ENCODE measurements at places on chromosomes 7 and 10.

GRCh38 chr7:46319841-46320240 lies 398.8 kb upstream of the IGFBP3 start:
- DNase-seq = no peak

DNA sequence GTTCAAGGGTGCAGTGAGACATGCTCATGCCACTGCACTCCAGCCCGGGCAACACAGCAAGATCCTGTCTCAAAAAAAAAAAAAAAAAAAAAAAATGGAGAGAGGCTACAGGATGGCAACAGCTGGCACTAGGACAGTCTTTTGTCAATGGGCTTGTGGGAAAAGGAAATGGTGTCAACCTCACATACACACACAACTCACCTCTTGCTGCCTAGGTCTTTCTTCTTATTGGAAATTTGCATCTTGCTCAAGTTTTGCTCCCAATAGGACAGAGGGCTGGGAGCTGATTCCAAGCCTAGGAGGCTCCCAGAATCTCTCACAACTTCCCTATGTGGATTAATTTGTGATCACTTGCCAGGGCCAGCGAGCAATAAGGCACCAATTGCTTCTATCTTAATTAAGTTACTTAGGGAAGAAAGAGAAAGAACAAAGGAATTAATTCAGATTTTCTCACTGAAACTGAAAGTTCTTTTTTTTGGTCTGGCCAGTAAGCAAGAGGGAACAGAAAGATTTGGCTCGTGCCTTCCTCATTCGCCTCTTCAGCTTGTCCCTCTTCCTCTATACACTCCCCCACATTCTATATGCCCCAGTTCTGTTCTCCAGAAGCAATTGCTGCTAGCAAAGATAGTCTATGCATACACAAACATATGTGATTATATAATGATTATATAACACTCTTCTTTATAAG lies 33.8 kb downstream of the MAP3K8 start:
- DNase-seq = no peak

DNA sequence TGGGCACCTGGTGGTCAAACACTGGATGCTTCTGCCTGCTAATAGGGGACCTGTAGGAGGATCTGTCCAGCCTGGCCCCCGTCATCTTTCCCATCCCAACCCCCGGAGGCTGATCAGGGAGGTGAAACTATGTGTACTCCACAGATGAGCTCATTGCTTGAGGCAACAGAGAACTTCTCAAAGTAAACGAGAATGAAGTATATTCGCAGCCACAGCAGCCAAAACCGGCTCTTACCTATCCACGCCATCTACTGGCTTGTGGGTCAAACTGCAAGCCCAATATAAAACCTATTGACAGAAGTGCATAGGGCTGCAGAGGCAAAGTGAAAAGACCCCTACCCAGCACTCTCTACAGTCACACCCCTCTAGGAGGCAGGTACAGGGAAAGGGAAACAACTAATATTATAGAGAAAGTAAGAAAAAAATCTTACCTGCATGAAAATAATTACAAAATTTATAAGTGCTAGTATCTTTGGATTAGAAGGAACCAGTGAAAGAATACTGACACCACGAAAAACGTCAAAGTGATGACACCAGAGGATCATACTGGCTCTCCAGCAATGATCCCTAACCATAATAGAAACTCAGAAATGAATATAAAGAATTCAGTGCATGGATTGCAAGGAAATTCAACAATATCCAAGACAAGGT lies 973.5 kb downstream of the ANKRD7 start:
- no peak for DNase-seq

- no peak for DNase-seq
These were observed 87.0 kb downstream of the ZNF365 start for GRCh38 chr10:62461120-62461519.

DNA sequence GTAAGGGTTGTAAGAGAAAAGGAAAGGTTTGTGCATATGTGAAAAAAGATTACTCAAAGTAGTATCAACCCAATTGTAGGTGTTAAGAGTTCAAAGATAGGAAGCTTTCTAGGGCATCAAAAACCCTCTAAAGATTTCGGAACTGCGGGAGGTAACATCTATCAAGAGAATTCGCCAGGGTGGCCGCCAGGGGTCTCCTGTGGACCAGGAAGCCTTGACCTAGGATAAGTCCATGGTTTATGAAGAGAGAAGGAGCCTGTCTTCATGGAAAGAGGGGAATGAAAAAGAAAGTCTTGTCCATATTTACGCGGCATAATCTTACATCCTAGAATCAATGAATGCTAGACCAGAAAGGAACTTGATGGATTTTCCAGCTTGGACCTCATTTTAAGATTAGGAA lies 140.7 kb upstream of the CALCR start:
- no peak for DNase-seq

- no peak for DNase-seq
These were observed 21.6 kb upstream of the AP5Z1 start for GRCh38 chr7:4753598-4754432.

DNA sequence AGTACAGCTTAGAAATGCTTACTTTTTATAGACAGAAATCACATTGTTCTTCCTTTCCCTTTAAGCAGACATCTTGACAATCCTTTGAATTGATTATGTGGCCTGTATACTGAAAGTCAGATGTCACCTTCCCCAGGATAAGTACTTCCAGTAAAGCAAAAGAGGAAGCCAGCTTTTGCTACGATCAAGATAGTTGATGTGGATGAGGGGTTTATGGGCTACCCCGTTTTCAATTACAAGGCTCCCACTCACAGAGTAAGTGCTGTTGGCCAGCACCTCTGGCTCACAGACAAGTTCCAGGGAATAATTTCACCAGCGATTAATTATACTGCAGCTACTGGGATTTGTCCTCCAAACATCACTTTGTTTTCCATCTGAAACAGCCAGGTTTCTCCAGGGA lies 95.1 kb upstream of the SAMD8 start:
- no peak for DNase-seq

- no peak for DNase-seq
These were observed 14.5 kb downstream of the PARD3 start for GRCh38 chr10:34800624-34801023.

GRCh38 chr10:130987401-130987800 lies 324.1 kb downstream of the TCERG1L start:
- no peak for DNase-seq

DNA sequence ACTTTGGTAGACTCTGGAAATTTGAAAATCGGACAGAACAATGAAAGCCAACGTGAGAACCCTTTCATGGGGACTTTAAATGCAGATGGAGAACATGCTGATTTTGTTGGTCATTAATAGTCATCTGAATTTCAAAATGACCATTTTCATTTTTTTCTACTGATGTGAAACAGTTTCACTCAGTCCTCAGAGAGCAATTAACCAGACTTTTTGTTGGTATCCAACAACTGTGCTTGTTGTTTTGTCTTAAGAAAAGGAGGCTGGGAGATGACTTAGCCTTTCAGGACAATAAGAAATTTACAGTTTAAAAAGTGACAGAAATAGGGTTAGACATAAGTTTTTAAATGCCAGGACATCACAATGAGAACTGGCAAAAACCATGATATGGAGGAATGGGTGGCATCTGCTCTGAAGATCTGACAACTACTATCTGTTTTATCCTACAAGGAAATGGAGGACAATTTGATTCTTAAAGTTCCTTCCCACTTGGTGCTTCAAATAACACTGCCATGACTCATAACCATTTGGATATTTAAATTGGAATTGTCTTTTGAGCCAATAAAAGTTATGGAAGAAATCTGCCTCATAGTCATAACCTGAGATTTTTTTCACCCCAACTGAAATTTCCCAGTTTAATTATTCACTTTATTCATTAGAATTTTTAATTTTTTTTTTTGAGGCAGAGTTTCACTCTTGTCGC lies 87.2 kb upstream of the HPS1 start:
- DNase-seq = no peak

GRCh38 chr10:14185316-14186045 lies 145.2 kb downstream of the FRMD4A start:
- no peak for DNase-seq

- no peak for DNase-seq
These were observed 20.0 kb downstream of the IMPDH1 start for GRCh38 chr7:128389618-128390329.

DNA sequence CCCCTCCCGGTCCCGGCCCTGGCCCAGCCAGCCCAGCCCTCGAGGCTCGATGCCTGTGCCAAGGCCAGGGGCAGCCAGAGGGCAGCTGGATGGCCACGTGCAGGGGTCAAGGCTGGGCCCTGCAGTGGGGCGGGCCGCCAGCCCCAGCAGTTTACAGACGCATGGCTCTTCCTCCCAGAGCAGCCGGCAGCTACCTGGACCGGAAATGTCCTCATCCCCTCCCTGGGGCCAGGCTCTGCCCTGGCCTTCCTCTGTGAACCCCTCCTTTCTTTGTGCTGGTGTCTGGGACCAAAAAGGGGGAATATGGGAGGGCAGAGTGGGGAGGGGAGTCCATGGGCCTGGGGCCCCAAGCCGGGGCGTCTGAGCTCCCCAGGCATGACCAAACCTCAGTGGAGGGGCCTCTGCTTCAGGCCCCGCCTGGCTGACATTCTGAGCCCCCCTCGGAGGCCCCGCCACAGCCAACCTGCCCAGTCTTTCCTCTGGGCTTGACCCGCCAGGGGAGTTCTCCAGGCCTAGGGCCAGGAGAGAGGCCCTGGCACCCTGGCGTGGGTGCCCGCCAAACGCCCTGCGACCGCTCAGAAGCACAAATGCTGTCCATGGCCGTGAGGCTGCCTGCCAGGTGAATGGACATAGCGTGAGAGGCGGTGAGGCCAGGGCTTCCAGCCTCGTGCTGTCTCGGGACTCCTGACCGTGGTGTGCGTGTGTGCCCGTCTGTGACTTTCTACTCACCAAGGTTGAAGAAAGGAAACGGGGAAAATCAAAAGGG lies 24.7 kb upstream of the AMZ1 start:
- DNase-seq = no peak

- no peak for DNase-seq
These were observed 88.7 kb upstream of the KCTD7 start for GRCh38 chr7:66539902-66540375.

DNA sequence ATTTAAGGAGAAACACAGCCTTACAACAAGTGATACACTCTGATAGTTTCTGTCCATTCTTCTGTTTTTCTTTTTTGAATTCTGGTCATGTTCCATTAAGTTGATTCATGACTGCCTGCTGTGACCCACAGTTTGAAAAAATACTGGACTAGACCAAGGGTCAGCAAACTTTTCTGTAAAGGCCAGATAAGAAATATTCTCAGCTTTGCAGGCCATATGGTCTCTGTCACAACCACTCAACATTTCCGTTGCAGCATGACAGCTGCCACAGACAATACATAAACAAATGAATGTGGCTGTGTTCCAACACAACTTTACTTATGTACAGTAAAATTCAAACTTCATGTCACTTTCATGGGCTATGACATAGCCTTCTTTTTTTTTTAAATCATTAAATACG lies 156.7 kb downstream of the PLXNA4 start:
- no peak for DNase-seq

DNA sequence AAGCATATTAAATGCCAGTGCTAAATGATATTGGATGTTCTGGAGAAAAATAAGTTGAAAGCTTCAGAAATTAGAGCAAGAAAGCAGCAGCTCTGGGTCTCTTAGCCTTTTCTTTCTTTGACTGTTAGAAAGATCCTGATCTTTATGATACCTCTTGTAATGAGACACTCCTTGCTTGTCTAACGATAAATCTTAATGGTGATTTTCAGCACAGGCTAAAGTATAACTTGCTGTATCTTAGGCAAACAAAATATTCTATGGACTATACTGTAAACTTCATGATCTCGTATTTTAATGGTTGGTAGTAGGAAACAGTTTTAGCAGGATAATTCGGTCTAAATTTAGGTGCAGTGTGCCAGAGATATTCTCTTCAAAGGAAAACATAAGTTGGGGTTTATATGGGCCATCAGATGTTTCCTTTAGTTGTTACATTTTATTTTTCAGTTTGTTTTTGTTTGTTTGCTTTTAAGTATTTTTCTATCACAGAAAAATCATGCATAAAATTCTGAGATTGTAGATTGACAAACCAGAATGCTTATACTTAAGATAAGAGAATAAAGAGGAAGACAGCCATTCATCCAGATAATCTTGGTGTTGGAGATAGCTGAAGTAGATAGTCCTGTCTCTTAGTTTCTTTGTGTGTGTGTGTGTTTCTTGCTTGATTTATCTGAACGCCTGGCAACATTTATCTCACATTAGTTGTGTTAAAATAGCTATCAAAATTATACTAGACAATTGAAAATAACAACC lies 4.7 kb downstream of the CASD1 start:
- no peak for DNase-seq

- DNase-seq = no peak
These were observed 244.8 kb downstream of the ACTR3B start for GRCh38 chr7:153004341-153004740.

DNA sequence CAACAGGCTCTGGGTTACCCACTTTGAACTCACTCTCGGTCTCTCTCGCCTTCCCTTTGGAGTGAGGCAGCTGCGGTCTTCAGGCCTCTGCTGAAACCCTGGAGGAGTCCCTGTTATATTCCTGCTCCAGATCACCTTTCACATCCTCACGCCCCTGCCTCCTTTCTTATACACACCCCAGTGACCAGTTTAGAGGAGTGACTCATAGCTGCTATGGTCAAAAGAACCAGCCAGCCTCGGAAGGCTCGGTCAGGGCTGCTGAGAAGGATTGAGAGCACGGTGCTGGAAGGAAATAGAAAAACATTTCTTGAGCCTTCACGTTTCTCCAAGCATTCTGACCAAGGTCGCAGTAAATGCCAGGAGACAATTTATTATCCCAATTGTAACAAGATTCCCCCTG lies 28.3 kb upstream of the SVOPL start:
- no peak for DNase-seq

GRCh38 chr7:2515424-2516193 lies 4.0 kb upstream of the LFNG start:
- DNase-seq = no peak

- DNase-seq = no peak
These were observed 874 bp upstream of the BAMBI start for GRCh38 chr10:28676326-28676967.

DNA sequence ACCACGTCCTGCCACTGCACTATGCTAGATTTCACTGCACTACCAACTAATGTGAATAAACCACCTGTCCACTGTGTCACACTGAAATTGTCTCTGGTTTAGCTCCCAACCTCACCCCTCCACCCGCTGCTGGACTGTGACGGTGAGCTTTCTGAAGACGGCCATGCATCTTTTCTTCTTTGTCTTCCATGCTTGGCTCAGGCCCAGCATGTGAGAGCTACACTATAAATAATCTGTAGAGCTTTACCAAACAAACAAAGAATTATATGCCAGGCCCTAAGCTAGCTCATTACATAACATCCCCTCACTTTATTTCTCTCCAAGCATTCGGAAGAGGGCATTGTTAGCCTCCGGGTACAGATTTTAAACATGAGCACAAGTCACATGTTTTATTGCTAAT lies 633.2 kb downstream of the TNS3 start:
- DNase-seq = no peak

GRCh38 chr7:157299613-157300368 lies 37.0 kb upstream of the DNAJB6 start:
- no peak for DNase-seq

DNA sequence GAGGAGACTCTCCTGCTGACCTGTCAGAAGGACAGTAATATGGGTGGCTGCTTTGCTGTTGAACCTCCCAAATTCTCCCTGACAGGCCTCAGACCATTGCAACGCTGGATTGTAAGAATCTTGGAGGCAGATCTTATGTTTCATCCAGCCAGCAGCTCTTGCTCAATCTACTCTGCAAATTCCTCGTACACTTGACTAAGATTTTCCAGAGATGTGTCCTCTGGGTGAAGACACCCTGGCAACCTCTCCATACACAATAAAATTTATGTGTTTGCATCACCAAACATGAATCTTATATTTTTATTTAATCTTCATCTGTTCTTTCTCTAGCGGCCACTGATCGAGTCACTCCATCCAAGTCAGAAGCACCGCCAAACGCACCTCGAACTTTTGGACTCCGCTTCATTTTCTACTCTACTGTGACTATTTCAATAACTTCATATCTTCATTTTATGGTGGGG lies 623.1 kb downstream of the ACTR3B start:
- no peak for DNase-seq

GRCh38 chr7:28136885-28137284 lies 43.7 kb downstream of the JAZF1 start:
- no peak for DNase-seq

Measured in NCI-H1436 treated with DMSO at 0.1 percent for 48 hours (cell line).